ENCODE measurements at places on chromosomes 7 and 10.
A peak's percentile ranks its signal among the peaks of the same experiment; 100 is the strongest.

DNA sequence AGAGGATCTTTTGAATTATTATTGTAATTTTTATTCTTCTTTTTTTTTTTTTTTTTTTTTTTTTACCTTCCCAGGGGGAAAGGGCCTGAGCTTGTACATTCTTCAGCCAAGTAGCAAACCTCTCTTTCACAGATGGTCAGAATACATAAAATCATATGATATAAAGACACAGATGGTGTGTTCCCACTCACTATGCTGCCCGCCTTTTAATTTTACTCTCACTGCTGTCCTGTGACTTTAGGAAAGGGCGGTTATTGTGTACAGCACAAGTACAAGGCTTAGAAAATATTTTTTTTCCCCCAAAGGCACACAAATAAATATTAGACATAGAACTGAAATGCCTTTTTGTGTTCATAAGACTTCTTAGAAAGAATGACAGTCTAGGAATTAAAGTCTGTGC lies 213.6 kb downstream of the RPS24 start:
- no peak for DNase-seq

DNA sequence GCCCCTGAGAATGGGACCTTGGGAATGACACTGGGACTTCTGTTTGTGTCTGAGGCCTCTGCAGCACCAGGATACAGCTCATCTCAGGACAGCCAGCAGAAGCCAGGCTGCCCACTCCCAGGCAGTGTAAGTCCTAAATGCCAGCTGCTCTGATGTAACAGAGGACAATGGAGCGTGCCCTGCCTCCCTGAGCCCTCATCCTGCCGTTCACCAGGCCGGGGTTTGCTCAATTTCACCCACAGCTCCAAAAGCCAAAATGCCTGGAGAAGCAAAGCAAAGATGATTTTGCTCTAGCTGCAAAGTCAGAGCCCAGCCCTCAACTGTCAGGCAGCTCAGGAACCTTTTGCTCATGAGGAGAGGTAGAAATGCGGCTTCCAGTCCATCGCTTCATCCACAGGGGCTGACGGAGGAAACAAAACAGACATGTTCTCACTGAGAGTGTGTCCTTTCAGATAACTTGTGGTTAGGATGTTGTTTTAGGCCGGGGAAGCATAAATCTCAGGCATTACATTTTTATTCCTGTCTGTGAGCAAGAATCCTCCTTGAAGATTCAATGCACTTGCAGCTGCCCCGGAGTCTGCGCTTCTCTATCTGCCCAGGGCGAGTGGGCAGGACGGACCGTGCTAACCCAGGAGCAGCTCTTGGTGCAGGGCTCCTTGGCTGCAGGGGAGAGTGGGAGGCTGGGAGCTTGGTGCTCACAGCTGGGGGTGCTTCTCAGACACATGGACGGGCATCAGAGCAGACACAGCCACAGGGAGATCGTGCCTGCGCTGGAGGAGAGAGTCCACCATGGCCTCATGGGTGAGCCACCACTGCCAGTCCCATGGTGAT lies 83.2 kb upstream of the CHST15 start:
- DNase-seq: peak; percentile 22

- DNase-seq: no peak
Observed at GRCh38 chr10:99411546-99411945, 18.9 kb downstream of the GOT1 start.

DNA sequence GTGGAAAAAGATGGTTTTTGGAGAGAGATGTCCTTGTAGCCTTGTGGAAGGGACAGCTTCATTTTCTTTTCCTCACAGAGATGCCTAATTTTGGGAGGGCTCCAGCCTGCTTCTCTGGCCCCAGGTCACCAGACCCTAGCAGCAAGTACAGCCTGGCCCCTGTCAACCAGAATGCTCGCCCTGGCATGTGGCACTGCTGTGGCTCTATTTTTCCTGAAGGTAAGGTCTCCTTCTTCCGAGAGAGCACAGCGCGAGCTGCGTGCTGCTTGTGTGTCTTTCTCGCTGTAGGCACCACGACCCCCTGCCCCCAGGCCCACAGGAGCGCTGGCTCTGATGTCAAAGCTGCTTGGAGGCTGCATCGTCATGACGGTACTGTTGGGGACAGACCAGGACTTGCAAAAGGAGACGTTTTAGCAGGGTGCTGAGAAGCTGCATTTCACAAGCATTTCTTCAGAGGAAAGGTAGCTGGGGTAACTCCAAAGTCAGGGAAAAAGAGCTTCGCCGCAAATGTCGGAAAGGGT lies 58.7 kb downstream of the CLEC2L start:
- no peak for DNase-seq

GRCh38 chr7:26485367-26485934 lies 193.8 kb downstream of the SNX10 start:
- no peak for DNase-seq

GRCh38 chr10:59898125-59898835 lies 8.1 kb downstream of the CCDC6 start:
- DNase-seq: no peak

- DNase-seq: no peak
Observed at GRCh38 chr10:130045091-130045652, 65.5 kb downstream of the C10orf143 start.

GRCh38 chr7:36408589-36408988 lies 18.9 kb downstream of the ANLN start:
- no peak for DNase-seq

DNA sequence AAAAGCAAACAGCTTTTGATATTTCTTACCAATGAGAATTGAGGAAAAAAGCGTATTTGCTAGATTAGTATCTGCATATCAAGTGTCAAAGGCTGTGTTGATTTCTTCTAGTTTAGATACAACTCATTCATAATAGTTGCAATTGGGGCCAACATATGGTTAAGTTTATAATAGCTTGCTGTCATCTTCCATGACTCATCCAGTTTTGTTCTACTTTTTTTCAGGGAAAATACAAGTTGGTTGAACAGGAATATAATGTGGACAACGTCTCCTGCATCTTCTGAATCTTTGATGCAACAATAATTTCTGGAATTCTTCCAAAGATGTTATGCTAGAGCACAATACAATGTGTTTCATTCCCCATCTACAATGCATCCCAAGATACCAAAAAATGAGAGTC lies 182.0 kb downstream of the THSD7A start:
- DNase-seq: no peak

DNA sequence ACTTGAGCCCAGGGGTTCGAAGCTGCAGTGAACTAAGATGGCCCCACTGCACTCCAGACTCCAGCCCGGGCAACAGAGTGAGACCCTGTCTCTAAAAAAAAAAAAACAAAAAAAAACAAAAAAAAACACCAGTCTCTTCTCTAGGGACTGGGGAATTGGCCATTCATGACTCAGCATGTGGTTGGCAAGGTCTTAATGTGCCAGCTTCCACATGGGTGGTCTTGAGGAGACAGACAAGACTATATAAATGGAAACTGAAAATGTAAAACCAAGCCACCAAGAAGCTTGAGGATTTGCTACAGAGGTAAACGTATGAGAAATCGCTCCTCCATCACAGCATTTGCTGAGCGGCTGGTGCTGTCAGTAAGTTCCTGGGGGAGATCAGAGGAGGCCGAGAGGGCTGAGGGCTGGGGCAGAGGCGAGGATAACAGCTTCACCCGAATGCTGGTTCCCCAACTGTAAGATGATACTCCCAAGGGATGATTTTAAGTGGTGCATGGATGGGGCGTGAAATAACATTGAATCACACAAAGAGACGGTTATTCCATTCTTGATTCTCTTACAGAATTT lies 128.7 kb downstream of the C10orf105 start:
- DNase-seq: no peak

- DNase-seq: no peak
Observed at GRCh38 chr7:26627891-26628341, 236.5 kb downstream of the SKAP2 start.

Data from stimulated activated CD8-positive, alpha-beta memory T cell treated with anti-CD3 and anti-CD28 coated beads, Interleukin-4, amount 100 ng/mL, for 48 hours (primary cell).